ENCODE measurements at places on chromosomes 5 and 9.
A peak's percentile ranks its signal among the peaks of the same experiment; 100 is the strongest.

DNA sequence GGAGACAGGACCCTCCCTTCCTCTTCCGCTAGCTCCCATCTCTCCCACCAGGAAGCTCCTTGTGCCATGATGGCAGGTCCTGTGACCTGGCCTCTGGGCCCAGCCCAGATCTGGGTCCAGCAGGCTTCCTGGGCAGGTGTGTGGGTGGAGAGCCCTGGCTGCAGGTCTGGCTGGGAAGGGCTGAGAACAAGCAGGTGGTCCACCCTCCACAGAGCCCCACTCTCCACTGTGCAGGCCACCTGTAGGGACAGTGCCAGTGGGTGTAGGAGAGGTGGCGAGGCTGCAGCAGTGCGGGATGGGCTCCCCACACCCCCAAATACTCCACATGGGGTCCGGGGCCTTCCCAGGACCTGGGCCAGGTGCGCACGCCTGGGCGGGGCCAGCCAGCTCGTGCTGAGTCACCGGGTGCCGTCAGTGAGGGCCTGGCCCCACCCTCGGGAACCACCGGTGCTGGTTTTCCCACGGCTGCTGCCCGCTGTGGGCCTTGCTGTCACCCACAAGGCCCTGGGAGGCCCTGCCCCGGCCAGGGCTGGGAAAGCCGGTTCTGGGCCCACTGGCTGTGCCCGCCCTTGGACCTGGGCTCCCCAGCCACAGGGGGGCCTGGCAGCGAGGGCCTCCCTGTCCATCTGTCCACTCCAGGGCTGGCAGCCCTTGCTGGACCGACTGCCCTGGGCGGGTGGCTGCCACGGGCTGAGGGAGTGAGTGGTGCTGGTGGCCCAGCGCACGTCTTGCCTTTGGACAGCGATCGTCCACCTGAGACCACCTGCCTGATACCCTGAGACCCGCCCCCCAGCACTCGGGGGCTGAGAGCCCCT is 9.3 kb upstream of the NRARP start:
- H3K4me3 ChIP-seq: no peak overlapping the region
- peak overlapping the region; percentile 83 for H3K27ac ChIP-seq
- peak; percentile 62 for DNase-seq
- no peaks in the 10 kb centered on the region for H3K27me3 ChIP-seq
- H3K36me3 ChIP-seq: no peaks in the 10 kb centered on the region

- H3K4me1 ChIP-seq: no peaks in the 10 kb centered on the region
- H3K27ac ChIP-seq: no peak overlapping the region
- H3K36me3 ChIP-seq: no peaks in the 10 kb centered on the region
- H3K27me3 ChIP-seq: no peaks in the 10 kb centered on the region
- no peak overlapping the region for H3K4me3 ChIP-seq
- no peak for DNase-seq
These were observed 12.1 kb downstream of the CCL28 start for GRCh38 chr5:43400082-43400481.

DNA sequence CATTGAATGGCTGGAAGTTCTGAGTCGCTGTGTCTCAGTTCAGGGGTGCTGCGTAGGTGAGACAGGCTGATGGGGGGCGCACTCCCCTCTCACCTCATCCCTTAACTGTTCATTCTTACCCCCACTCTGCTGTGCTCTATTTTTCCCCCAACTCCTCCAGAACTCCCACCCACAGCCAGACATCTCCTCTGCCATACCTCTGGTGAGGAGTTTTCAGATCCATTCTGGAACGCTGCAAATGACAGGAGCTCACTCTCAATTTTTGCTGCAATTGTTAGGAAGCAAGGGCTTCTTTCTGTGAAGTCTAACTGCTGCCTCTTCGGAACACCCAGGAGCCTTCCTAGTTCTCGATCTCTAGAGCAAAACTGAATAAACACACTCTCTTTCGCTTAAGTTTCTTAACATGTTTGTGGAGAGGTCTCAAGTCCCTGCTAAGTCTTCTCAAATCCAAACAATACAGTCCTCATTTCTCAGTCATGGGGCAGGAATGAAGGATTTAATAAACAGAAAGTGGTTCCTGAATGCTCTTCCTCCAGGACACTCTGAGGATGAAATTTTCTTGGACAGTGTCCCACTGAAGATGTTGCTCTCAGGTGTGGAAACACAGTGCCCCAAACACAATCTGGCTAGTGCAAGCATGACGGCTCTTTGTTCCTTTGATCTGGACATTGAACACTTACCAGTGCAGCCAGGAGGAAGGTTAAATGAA is 387.7 kb downstream of the KDM4C start:
- no peak overlapping the region for H3K4me3 ChIP-seq
- H3K4me1 ChIP-seq: peaks cover 8% of the 10 kb centered on the region
- DNase-seq: no peak
- H3K36me3 ChIP-seq: no peaks in the 10 kb centered on the region

- no peaks in the 10 kb centered on the region for H3K4me1 ChIP-seq
- no peaks in the 10 kb centered on the region for H3K36me3 ChIP-seq
- no peak overlapping the region for H3K27ac ChIP-seq
- H3K27me3 ChIP-seq: no peaks in the 10 kb centered on the region
These were observed 1.1 kb upstream of the IRX1 start for GRCh38 chr5:3594510-3595005.

GRCh38 chr9:127936347-127936852 is 1.3 kb downstream of the DPM2 start:
- peak overlapping the region; percentile 44 for H3K27ac ChIP-seq
- no peaks in the 10 kb centered on the region for H3K36me3 ChIP-seq
- no peak for DNase-seq
- peaks cover 53% of the 10 kb centered on the region for H3K4me1 ChIP-seq

DNA sequence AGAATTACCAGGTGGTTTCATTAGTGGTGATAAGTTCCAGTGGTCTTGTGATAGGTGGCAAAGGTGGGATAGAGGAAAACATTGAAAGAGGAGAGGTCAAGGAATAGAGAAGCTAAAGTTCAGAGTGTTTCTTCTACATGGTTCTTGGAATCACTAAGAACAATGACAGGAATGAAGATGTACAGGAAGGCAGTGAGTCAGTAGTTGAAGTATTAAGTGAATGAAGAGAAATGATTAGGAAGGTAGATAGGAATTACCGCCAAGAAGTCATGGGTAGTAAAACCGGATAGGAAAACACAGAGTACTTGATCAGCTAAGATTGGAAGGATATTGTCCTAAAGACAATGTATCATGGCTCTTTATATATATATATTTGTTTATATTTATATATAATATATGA is 37.9 kb upstream of the RASA1 start:
- no peak overlapping the region for H3K4me3 ChIP-seq
- H3K4me1 ChIP-seq: no peaks in the 10 kb centered on the region
- DNase-seq: no peak
- H3K36me3 ChIP-seq: no peaks in the 10 kb centered on the region
- H3K27me3 ChIP-seq: no peaks in the 10 kb centered on the region
- H3K27ac ChIP-seq: no peak overlapping the region

- H3K36me3 ChIP-seq: no peaks in the 10 kb centered on the region
- no peak for DNase-seq
- peaks cover 11% of the 10 kb centered on the region for H3K4me1 ChIP-seq
- H3K27ac ChIP-seq: no peak overlapping the region
- no peak overlapping the region for H3K4me3 ChIP-seq
- H3K27me3 ChIP-seq: no peaks in the 10 kb centered on the region
These were observed 20.0 kb downstream of the PHF2 start for GRCh38 chr9:93596399-93596798.

- no peak overlapping the region for H3K4me3 ChIP-seq
- no peaks in the 10 kb centered on the region for H3K36me3 ChIP-seq
These were observed 429.5 kb downstream of the EBF1 start for GRCh38 chr5:158670201-158670600.

- no peak overlapping the region for H3K4me3 ChIP-seq
- H3K4me1 ChIP-seq: peaks cover 29% of the 10 kb centered on the region
- H3K27me3 ChIP-seq: no peaks in the 10 kb centered on the region
- H3K27ac ChIP-seq: no peak overlapping the region
- no peak for DNase-seq
These were observed 1.9 kb downstream of the PJA2 start for GRCh38 chr5:109407913-109408312.

DNA sequence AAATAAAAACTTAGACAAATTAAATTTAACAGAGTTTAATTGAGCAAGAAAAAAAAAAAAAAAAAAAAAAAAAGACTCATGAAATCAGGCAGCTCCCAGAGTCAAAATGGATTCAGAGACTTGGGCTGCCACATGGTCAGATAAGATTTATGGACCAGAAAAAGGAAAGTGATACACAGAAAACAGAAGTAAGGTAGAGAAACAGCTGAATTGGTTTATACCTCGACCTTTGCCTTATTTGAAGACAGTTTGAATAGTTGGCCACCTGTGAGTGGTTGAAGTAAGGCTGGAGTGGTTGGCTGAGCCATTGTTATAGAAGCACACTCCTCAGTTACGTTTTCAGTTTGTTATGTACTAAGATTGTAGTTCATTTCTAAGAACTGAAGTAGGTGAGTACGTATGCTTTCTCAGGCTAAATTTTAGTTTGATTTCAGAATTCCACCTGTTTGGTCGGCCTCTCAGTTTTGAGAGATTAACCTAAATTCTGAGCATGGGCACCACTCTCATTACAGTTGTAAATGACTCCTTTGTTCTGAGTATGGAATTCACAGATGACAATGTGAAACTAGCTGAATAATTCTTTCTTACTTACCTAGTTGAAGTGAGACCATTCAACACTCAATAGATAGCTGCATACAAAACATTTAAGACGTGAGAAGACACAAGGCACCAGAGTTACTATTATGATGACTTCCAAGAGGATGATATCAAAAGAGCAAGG is 149.0 kb downstream of the AOPEP start:
- H3K36me3 ChIP-seq: no peaks in the 10 kb centered on the region
- no peak for DNase-seq
- H3K27me3 ChIP-seq: no peaks in the 10 kb centered on the region
- no peak overlapping the region for H3K4me3 ChIP-seq
- peaks cover 33% of the 10 kb centered on the region for H3K4me1 ChIP-seq

- no peak overlapping the region for H3K4me3 ChIP-seq
- H3K27ac ChIP-seq: no peak overlapping the region
- no peaks in the 10 kb centered on the region for H3K36me3 ChIP-seq
- DNase-seq: no peak
- H3K27me3 ChIP-seq: no peaks in the 10 kb centered on the region
- no peaks in the 10 kb centered on the region for H3K4me1 ChIP-seq
These were observed 228.7 kb upstream of the NR4A3 start for GRCh38 chr9:99592834-99593574.
